Smooth muscle cell of the coronary artery (primary cell): ENCODE measurements at places on chromosomes 7 and 10. TPM values are rescaled to one million over a fixed set of nuclear protein-coding genes. Genes with fewer than 3 reads are reported as not detected.

CROT gene
- 13.3 and 16.3 TPM in 2 replicates for total RNA-seq

CTAGE8 gene
- 0.12 TPM in 1 of 2 replicates, not detected in the other for total RNA-seq

RRP12 gene
- total RNA-seq, result 11.0 and 12.5 TPM in 2 replicates

HTR5A gene
- not detected in 2 replicates for total RNA-seq

RBM20 gene
- under 0.01 and 0.45 TPM in 2 replicates for total RNA-seq

SCIN gene
- total RNA-seq, result 0.23 and 0.75 TPM in 2 replicates

LRRC4 gene
- total RNA-seq, result under 0.01 TPM in 1 of 2 replicates, not detected in the other

LRMDA gene
- 1.5 and 2.3 TPM in 2 replicates for total RNA-seq

VIPR2 gene
- 0.23 TPM in 1 of 2 replicates, not detected in the other for total RNA-seq

CLDN4 gene
- total RNA-seq, result 0.23 TPM in 2 replicates

RAPGEF5 gene
- total RNA-seq, result 1.7 and 1.9 TPM in 2 replicates

PPP1R3C gene
- 33.9 and 36.7 TPM in 2 replicates for total RNA-seq

HIBADH gene
- total RNA-seq, result 50.2 and 73.6 TPM in 2 replicates

OR6V1 gene
- not detected in 2 replicates for total RNA-seq

WIPF3 gene
- total RNA-seq, result not detected in 2 replicates

VGF gene
- total RNA-seq, result not detected in 2 replicates

MAD1L1 gene
- total RNA-seq, result 53.6 and 59.3 TPM in 2 replicates

SPDYE8 gene
- total RNA-seq, result not detected in 2 replicates

PAPSS2 gene
- 122 and 168 TPM in 2 replicates for total RNA-seq

CTNNA3 gene
- total RNA-seq, result not detected in 2 replicates

CFAP69 gene
- total RNA-seq, result 3.7 and 19.4 TPM in 2 replicates

WDR86 gene
- 0.08 and 1.1 TPM in 2 replicates for total RNA-seq

TBATA gene
- not detected in 2 replicates for total RNA-seq

GRID2IP gene
- not detected in 2 replicates for total RNA-seq

SPDYE2 gene
- 0.12 TPM in 1 of 2 replicates, not detected in the other for total RNA-seq

SMNDC1 gene
- total RNA-seq, result 2.6 and 6.4 TPM in 2 replicates

IDI2 gene
- not detected in 2 replicates for total RNA-seq

ST8SIA6 gene
- total RNA-seq, result 0.12 and 0.15 TPM in 2 replicates

KIFBP gene
- total RNA-seq, result 16.0 and 30.9 TPM in 2 replicates

TDRD1 gene
- total RNA-seq, result 2.8 and 7.7 TPM in 2 replicates

ADAM12 gene
- 20.8 and 56.4 TPM in 2 replicates for total RNA-seq

GARIN1A gene
- total RNA-seq, result 0.53 and 0.82 TPM in 2 replicates

CXCL12 gene
- 197 and 235 TPM in 2 replicates for total RNA-seq

TRIM50 gene
- not detected in 2 replicates for total RNA-seq

GPR26 gene
- total RNA-seq, result not detected in 2 replicates

UTF1 gene
- not detected in 2 replicates for total RNA-seq

OR2A42 gene
- under 0.01 TPM in 1 of 2 replicates, not detected in the other for total RNA-seq

BPGM gene
- total RNA-seq, result 33.6 and 45.6 TPM in 2 replicates

TMEM196 gene
- not detected in 2 replicates for total RNA-seq

WDFY4 gene
- not detected in 2 replicates for total RNA-seq

NUTM2E gene
- total RNA-seq, result under 0.01 TPM in 1 of 2 replicates, not detected in the other

RPEL1 gene
- total RNA-seq, result 0.08 and 0.12 TPM in 2 replicates

RNF148 gene
- 0.45 and 0.82 TPM in 2 replicates for total RNA-seq

TES gene
- total RNA-seq, result 4.0 and 81.0 TPM in 2 replicates

NOS3 gene
- 0.53 and 1.3 TPM in 2 replicates for total RNA-seq
